NCI-H2081 (cell line): ENCODE measurements at places on chromosomes 12 and 14.

- DNase-seq = no peak
Observed at GRCh38 chr12:64186789-64187188, 35.3 kb downstream of the KICS2 start.

DNA sequence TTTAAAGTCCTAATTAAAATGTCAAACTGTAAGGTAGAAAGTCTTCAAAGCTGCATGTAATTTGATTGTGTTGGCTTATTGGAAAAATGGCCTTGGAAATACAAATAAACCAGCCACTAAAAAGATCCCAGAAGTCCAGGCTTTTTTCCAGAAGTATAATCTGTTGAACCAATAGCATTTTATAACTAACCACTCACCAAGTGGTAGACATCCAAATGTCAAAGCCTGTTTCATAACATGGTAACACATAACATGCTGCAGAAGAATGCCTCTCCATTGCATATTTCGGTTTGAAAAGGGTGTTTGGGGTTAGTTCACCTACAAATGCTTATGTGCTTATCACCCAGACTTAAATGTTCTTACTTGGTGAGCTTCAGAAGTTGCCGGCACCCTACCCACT, 183.7 kb upstream of the DIO2 start:
- DNase-seq = no peak

DNA sequence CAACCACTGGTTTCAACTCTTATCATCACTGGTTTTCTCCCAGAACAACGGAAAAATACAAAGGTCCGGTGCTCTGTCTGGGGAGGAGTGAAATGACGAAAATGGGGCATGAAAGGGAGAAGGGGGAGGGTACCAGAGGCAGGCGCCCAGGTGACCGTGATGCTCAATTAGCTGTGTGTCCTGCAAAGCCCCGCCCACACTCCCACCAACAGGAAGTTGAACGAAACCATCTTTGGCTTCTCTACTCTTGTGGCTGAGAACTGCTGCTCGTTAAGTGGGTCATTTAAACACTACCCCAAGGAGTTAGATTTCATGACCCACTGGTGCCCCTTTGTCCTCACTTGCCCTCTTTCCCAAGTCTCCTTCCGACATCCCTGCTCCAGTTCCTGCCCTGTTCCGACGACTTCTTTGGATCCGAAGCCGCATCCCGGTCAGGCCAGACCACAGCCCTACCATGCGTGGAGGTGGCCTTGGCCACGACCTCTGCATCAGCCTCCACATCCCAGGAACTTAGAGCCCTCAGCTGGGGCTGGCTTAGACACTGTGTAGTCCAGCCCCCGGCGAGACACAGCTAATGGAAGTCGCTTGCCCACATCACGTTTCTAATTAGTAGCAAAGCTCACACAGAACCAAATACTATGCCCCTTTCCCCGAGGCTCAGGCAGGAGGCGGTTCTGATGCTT, 11.4 kb upstream of the LRTM2 start:
- DNase-seq = no peak

GRCh38 chr12:34290381-34290995, 268.2 kb downstream of the ALG10 start:
- no peak for DNase-seq
